ENCODE measurements at places on chromosomes 5 and 9.

DNA sequence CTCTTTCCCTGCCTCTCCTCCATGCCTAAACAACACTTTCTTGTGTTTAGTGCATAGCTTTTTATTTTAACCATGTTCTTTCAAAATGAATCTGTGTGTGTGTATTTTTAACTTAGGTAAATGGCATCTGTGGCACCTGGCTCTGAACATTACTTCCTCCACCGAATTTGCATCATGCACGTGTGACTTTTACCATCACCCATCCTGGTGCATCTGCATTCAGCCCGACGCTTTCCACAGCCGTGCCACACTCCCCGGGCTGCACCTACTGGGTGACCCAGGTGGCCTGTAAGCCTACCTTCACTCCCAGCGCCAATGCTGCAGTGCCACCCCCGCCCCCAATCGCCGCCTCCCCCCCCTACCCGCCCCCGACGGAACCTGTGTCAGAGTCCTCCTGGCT is 12.7 kb upstream of the FCN1 start:
- no peak for DNase-seq

- DNase-seq = no peak
Measured at GRCh38 chr5:8316608-8317280, 447.8 kb downstream of the MTRR start.

GRCh38 chr9:206481-206880 is 8.2 kb upstream of the DOCK8 start:
- DNase-seq = no peak

DNA sequence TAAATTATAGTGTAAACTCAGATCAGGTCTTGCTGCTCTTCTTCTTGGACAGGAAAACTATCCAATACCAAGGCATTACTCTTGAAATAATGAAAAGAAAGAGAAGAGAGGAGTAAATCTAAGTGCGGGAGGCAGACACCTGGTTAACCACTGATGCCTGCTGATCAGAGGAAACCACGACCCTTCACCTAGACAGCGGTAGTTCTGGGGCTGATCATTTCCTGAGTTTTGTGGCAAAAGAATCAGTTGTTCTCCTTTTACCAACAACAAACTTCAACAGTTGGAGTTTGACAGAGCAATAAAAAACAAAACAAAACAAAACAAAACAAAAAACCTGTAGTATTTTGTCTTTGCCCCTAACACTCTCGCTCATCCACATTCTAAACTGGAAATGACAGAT is 3.0 kb downstream of the RLN1 start:
- no peak for DNase-seq

DNA sequence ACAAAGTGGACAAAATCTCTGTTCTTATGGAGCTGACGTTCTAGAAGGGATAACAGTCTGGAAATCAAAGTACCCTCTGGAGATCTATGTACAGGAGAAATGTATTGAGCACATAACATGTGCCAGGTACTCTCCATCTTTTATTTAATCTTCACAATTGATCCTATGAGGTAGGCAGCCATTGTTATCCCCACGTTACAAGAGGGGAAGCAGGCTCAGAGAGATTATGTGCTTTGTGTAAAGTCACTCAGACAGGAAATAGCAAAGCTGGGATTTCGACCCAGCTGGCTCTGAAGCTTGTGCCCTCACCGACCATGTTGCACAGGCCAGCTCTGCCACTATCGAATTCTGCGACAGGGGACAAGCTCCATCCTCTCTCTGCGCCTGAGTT is 21.5 kb downstream of the PDGFRB start:
- no peak for DNase-seq

DNA sequence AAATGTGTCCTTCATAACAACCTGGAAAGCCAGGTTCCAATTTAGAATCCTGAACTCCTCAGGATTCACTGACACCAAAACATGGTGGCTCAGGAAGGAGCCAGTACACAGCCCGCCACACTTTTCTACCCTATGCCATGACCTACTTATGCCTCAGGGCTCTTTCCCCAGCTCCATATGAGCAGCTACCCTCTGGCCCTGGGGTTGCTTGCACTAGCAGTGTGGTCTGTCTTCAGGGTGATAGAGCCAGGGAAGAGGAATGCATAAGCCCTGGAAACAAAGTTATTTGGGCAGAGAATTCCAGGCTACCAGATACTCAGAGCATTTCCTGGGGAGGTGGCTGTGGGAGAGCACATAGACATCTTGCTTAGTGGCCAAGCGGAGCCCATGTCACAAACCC is 15.0 kb upstream of the ECM2 start:
- no peak for DNase-seq

DNA sequence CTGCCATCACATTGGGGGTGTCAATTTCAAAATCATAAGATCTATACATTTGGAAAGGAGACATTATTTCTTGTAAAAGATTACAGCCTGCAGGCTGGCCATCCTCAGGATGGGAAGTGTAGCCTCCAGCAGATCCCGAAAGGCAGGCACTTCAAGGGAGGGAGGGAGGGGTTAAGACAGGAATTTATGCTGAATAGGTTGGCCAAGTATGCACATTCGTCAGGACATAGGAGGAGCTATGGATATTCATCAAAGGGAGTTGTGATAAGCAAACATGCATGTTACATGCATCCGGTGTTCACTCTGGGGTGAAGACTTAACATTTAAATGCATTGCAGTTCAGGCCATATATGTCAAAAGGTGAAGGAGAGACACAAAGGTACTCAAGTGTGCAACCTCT is 119.4 kb downstream of the CEP120 start:
- no peak for DNase-seq

All from ELR (cell line).